KBM-7 (cell line): ENCODE measurements at places on chromosomes 7 and 10.

- DNase-seq: no peak
These were observed 137.9 kb upstream of the LYZL1 start for GRCh38 chr10:29151005-29151404.

- DNase-seq: no peak
These were observed 23.5 kb upstream of the GPR146 start for GRCh38 chr7:1020849-1021251.

GRCh38 chr10:58704226-58704625 is 191.6 kb downstream of the BICC1 start:
- no peak for DNase-seq

- no peak for DNase-seq
These were observed 12.5 kb upstream of the HERPUD2 start for GRCh38 chr7:35707422-35707821.

- no peak for DNase-seq
These were observed 56.0 kb downstream of the CCDC7 start for GRCh38 chr10:32501906-32502305.

- DNase-seq: no peak
These were observed 372.5 kb upstream of the MKI67 start for GRCh38 chr10:128498746-128499145.

- peak; percentile 85 for DNase-seq
These were observed at the start of gene HELLS for GRCh38 chr10:94545391-94546048. Gene HELLS, plus strand, starts transcription at chr10:94545788. Its CDS starts 134 bp downstream, at chr10:94545922.
